NCI-H187 treated with DMSO at 0.1 percent for 48 hours (cell line): ENCODE measurements at places on chromosomes 3 and 15.
A peak's percentile ranks its signal among the peaks of the same experiment; 100 is the strongest.

- DNase-seq, result no peak
Observed at GRCh38 chr3:127011270-127011992, 28.5 kb downstream of the PLXNA1 start.

DNA sequence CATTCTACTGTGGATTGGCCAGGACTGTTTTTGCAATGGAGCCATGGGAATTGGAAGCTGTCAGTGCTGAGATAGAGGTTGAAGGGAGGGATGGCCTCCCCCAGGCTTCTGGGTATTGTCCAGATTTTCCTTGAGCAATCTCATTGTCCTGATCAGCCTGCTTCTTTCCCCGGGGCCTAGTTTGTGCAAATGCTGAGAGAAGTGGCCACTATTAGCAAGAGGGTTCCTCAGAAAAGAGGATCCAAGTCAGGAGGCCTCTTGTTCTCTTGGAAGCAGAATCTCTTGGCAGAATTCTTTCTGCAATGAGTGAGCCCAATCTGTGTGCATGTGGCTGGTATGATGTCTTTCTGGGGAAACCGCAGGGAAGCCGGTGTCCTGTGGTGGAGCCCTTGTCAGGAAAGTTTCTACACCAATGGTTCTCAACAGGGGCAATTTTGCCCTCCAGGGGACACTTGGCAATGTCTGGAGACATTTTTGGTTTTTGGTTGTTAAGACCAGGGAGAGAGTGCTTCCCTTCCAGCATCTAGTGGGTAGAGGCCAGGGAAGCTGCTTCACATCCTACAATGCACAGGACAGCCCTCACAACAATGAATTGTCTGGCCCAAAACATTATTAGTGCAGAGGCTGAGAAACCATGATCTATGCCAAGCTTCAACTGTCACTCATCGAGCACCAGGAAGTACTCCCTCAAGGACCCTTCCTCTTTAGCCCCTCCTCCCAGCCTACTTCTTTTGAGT is 2.0 kb downstream of the LIPC start:
- DNase-seq, result no peak

GRCh38 chr3:139355476-139355875 is 11.7 kb downstream of the MRPS22 start:
- DNase-seq, result no peak

- DNase-seq, result no peak
Observed at GRCh38 chr3:141250828-141251227, 19.2 kb downstream of the PXYLP1 start.

GRCh38 chr3:174931473-174932353 is 72.6 kb downstream of the NAALADL2 start:
- no peak for DNase-seq

- DNase-seq, result no peak
Observed at GRCh38 chr3:98892263-98892662, 9.2 kb downstream of the DCBLD2 start.

DNA sequence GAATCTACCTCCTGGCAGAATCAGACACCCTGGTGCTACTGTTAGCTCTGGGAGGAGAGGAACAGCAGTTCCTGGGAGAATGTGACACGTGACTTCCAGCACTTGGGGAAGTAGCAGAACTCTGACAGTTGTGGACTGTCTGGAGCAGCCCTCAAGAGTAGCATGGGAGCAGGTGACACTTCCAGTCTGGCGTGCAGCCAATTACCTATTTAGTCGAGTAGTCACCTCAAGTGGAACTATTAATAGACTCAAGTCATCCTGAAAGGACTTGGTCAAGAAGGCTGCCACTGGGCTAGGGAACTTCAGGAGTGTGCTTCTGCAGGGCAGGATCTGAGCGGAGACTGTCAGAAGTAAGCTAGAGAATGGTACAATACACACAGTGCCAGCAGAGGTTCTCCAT is 62.3 kb downstream of the MTHFS start:
- peak; percentile 84 for DNase-seq

- no peak for DNase-seq
Observed at GRCh38 chr3:112811917-112812660, 34.6 kb downstream of the CD200R1L start.

DNA sequence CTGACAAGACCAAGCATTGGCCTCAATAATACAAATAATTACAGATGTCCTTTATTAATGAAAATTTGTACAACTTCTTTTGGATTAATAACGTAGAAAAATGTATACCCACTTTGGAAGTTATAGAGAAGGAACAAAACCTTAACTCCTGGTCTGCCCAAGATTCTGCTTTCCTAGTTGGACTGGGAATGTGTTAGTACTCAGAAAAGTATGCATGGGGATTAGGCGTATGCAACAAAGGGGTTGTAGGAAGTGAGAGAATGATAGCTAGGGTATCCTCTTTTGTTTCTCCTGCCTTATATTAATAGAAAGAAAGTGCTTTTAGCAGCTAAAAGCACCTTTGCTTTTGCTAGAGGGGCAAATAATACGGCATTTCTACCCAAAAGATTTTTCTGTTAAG is 116.2 kb upstream of the LRRFIP2 start:
- no peak for DNase-seq
